ENCODE measurements at places on chromosomes 7 and 10. TPM values are rescaled to one million over a fixed set of nuclear protein-coding genes. Genes with fewer than 3 reads are reported as not detected.

RNLS gene
- total RNA-seq: 21.1 TPM

SRRM3 gene
- total RNA-seq: 0.56 TPM

NPY4R2 gene
- 0.19 TPM for total RNA-seq

AOAH gene
- total RNA-seq: not detected

HPSE2 gene
- not detected for total RNA-seq

OR13A1 gene
- not detected for total RNA-seq

PKD1L1 gene
- 0.28 TPM for total RNA-seq

NKX6-2 gene
- total RNA-seq: not detected

COBL gene
- total RNA-seq: not detected

ZNF735 gene
- total RNA-seq: not detected

VWC2 gene
- not detected for total RNA-seq

GATA3 gene
- 0.28 TPM for total RNA-seq

FOXL3 gene
- not detected for total RNA-seq

DENND2A gene
- total RNA-seq: 0.96 TPM

LLCFC1 gene
- total RNA-seq: not detected

PHYHIPL gene
- not detected for total RNA-seq

CARD11 gene
- total RNA-seq: 0.28 TPM

UTF1 gene
- not detected for total RNA-seq

SPDYE8 gene
- not detected for total RNA-seq

GNGT1 gene
- not detected for total RNA-seq

KCNH2 gene
- total RNA-seq: not detected

IDI1 gene
- total RNA-seq: 55.8 TPM

CACNA2D1 gene
- total RNA-seq: 263 TPM

DLX5 gene
- total RNA-seq: not detected

SERPINE1 gene
- total RNA-seq: 2,576 TPM

GJD4 gene
- total RNA-seq: not detected

ASB10 gene
- total RNA-seq: not detected

CALML3 gene
- not detected for total RNA-seq

ZNF736 gene
- total RNA-seq: 13.0 TPM

IFIT3 gene
- 15.5 TPM for total RNA-seq

EMX2 gene
- total RNA-seq: under 0.01 TPM

SMO gene
- 4.8 TPM for total RNA-seq

GIMAP7 gene
- 0.19 TPM for total RNA-seq

GHRHR gene
- total RNA-seq: not detected

ZPBP gene
- not detected for total RNA-seq

TUBB8 gene
- total RNA-seq: not detected

GIMAP1 gene
- total RNA-seq: not detected

MYO3A gene
- total RNA-seq: not detected

SLC18A2 gene
- not detected for total RNA-seq

TUBAL3 gene
- total RNA-seq: not detected

PRRT4 gene
- under 0.01 TPM for total RNA-seq

CBX3 gene
- 150 TPM for total RNA-seq

CRHR2 gene
- not detected for total RNA-seq

C7orf33 gene
- total RNA-seq: not detected

TMEM229A gene
- total RNA-seq: not detected

UPK3B gene
- total RNA-seq: not detected

CPN1 gene
- not detected for total RNA-seq

NKX2-3 gene
- not detected for total RNA-seq

VIPR2 gene
- 0.28 TPM for total RNA-seq

HMX3 gene
- not detected for total RNA-seq

LRRD1 gene
- total RNA-seq: under 0.01 TPM

CFAP70 gene
- 0.38 TPM for total RNA-seq

ADK gene
- total RNA-seq: 29.6 TPM

HOGA1 gene
- total RNA-seq: 0.56 TPM

SCART1 gene
- 1.1 TPM for total RNA-seq

PLXNA4 gene
- total RNA-seq: 7.9 TPM

GGCT gene
- total RNA-seq: 23.1 TPM

OLAH gene
- 2.5 TPM for total RNA-seq

PLAC9 gene
- total RNA-seq: 12.8 TPM

CADPS2 gene
- total RNA-seq: 14.4 TPM
